ENCODE measurements at places on chromosomes 7 and 10.

GRCh38 chr7:20514364-20514763 lies 101.1 kb upstream of the ABCB5 start:
- no peak for DNase-seq

- no peak for DNase-seq
Observed at GRCh38 chr7:44498230-44498954, 7.9 kb upstream of the NUDCD3 start.

DNA sequence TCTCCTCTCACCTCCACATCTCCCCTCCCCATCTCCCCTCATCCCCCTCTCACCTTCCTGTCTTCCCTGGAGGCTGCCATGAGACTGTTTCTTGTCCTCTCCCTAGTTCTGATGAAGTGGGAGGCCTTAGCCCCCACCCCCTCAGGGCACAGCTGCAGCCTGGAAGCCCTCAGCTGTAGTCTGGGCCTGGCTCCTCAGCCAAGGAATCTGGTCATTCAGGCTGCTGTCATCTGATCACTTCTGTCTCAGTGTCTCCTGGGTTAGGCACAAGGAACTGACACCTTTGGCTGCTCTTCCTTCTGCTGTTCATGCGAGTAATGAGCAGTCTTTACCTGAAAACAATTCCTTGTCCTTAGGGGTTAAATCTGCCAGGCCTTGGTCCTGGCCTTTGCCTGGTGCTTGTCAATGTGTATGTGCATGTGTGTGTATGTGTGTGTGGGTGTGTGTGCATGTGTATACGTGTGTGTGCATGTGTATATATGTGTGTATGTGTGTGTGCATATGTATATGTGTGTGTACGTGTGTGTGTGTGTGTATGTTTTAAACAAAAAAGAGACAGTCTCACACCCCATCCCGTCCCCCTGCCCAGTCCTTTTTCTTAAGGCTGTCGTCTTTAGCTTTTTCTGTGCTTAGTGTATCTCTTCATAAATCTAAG lies 153.5 kb upstream of the TMEM72 start:
- no peak for DNase-seq

GRCh38 chr10:15084502-15084922 lies 4.1 kb downstream of the ACBD7 start:
- DNase-seq: no peak

GRCh38 chr7:87220734-87221215 lies 1.2 kb upstream of the TMEM243 start:
- DNase-seq: no peak

DNA sequence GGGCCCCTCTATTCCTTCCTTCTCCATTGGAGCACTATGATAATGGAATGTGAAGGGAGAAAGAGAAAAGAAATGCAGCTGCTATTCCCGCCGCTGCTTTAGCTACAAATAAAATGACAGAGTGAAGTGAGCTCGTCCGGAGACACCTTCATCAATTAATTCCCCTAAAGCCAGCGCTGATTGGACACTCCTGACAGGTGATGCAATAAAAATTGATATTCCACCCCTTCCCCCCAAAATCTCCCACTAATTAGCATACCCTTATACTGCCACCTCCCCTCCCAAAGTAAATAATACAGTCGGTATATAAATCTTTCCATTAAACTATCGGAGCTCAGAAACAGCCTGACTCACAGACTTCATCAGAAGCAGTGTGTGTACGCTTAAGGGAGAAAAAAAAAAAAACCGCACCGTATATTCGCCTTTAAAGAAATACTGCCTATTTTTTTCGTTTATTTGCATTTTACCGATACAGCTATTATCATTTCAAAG lies 7.3 kb downstream of the SKIDA1 start:
- no peak for DNase-seq

DNA sequence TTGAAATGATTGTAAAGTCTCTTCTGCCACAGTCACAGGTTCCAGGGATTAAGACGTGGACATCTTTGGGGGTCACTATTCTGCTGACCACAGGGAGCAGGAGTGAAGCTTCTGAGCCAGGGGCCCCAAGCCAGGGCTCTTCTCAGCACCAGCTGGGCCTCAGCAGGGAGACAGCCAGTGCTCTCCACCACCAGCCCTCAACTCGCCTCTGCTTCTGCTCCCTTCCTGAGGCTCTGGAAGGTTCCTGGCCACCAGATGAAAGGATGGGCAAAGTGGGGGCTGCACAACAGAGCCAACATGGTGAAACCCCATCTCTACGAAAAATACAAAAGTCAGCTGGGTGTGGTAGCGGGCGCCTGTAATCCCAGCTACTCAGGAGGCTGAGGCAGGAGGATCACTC lies 11.2 kb upstream of the CRYGN start:
- DNase-seq: no peak

- no peak for DNase-seq
Observed at GRCh38 chr10:28254290-28254985, 48.4 kb downstream of the MPP7 start.

All from immature natural killer cell (primary cell).